Activated T-helper 17 cell treated with anti-CD3 and anti-CD28 coated beads, Interleukin-2, amount 50 U/mL, for 72 hours (primary cell): ENCODE measurements at places on chromosomes 7 and 10. TPM values are rescaled to one million over a fixed set of nuclear protein-coding genes. Genes with fewer than 3 reads are reported as not detected.

- ATAC-seq, result no peak
Measured at GRCh38 chr7:506391-506831, 13.2 kb downstream of the PDGFA start.

GRCh38 chr10:5632446-5632845 is 33.9 kb downstream of the ASB13 start:
- no peak for ATAC-seq

The CNTNAP2 gene
- total RNA-seq, result not detected

DNA sequence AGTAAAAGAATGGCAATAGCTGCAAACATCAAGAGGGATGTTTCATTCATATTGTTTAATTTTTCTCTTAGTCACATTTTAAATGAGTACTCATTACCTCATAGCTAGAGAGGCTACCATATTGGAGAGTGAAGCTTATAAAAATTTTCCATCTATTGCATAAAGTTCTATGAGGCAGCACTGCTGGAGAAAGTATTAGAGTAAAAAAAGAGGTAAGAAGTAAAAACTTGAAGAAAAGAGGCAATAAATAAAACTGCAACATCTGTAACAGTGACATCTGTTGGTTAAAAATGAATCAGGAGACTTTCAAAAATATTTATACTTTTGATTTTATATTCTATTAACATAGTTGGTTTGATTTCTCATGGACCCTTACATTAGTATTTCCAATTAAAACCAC is 284.5 kb upstream of the SEMA3D start:
- ATAC-seq, result no peak

GRCh38 chr7:103065667-103066066 is 8.9 kb downstream of the FBXL13 start:
- peak; percentile 60 for ATAC-seq

DNA sequence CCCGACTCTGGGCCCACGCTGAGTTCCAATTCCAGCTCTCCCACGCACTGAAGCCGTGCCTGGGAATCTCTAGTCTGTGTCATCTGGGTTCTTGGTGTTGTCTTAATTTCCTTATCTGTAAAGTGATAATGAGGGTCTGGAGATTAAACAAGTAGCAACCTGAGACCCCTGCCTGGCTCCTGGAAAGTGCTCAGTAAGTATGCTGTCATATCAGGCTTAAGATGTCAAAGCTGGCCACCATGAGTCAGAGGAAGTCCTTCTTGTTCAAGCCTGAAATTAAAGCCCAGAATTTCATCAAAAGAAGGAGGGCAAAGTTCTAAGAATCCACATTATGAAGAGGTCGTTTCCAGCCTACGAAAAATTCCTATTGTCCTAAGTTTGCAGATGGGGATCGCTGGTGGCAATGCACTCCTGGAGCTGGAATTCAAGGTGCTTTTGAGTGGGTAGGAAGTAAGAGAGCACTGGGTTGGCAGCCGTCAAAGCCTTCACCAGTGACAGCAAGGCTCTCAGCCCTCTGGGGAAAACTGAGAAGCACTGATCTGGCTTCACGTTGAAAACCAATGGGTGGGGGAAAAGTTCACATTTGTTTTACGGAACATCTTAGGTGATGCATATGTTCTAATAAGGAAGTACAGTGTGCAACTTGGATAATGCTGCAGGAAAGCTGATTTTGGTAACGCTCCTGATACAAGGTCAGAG is 50.3 kb upstream of the NCAPG2 start:
- no peak for ATAC-seq

GRCh38 chr10:122140941-122141623 is 130.0 kb upstream of the BTBD16 start:
- no peak for ATAC-seq

DNA sequence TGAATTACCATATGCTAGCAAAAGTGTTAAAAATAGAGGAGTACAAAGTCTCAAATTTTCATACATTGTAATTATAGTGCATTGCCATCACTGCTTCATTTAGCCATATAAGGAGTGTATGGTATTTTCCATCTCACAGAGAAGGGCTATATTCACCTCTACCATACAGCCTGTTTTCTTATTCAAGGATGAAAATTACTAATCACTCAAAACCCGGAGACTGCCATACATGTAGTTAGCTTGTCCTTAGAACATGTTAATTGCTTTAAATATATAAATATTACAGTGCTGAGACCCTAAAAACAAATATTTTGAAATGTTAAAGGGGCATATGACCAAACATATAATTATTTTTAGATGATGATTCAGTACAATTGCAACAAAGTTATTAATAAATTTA is 49.4 kb downstream of the CPEB3 start:
- ATAC-seq, result no peak

DNA sequence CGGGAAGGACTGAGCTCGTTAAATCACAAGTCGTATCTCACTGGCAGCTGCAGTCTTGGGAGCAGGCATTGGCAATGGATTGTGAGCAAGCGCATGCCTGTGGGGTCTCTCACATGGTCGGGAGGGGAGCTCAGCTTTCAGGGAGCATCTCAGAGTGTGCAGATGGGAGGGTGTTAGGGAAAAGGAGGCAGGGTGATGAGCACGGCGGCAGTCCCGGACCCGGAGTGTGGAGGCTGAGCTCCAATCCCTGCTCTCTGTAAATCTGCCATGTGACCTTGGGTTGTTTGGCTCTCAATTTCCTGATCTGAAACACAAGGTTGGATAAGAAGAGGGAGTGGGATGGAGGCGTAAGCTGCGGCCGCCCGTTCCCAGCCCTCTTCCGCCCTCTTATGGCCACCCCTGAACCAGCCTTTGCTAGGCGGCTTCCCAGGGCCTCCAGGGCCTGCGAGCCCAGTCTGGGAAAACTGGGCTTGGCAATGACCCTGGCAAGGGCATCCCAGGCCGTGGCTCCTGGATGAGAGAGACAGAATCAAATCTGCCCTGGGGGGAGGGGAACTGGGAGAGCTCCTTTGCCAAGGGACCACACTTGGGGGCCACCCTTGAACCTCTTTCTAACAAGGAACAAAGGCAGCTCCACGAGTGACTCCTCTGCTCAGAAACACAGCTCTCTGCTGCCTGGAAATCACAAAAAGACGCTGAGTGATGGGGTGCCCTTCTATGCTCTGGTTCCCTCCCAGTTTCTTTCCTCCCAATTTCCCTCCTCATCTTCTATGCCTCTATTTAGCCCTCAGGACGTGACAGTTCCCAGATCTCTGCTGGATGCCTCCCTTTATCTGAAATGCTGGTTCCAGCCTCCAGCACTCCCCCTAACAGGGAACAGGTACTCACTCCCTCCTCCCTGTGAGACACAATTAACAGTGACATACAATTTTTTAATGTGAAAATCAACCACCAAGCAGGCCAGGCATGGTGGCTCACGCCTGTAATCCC is 41.7 kb upstream of the LOXL4 start:
- ATAC-seq, result peak; percentile 45

- ATAC-seq, result no peak
Measured at GRCh38 chr10:17214971-17215781, 12.9 kb upstream of the VIM start.

DNA sequence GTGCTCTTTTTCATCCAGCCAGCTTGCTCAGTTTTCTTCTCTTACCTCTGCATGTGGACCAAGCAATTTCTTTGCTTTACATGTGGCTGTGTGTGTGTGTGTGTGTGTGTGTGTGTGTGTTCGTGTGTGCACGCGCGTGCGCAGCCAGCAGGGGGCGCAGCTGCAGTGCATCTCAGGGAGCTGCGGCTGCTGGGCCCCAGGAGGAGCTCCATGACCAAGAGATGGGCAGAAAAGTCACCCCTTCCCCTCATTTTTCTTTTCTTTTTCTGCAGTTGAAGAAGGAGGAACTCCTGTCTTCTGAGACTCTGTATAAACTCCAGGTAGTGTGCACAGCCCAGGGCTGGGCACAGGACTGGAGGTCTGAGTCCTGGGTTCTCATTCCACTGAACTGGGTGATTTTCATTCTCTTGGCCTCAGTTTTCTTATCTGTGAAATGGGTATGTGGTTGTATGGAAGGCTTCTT is 41.8 kb downstream of the BLNK start:
- peak; percentile 74 for ATAC-seq

The PTPRN2 gene
- total RNA-seq, result 1.4 TPM

DNA sequence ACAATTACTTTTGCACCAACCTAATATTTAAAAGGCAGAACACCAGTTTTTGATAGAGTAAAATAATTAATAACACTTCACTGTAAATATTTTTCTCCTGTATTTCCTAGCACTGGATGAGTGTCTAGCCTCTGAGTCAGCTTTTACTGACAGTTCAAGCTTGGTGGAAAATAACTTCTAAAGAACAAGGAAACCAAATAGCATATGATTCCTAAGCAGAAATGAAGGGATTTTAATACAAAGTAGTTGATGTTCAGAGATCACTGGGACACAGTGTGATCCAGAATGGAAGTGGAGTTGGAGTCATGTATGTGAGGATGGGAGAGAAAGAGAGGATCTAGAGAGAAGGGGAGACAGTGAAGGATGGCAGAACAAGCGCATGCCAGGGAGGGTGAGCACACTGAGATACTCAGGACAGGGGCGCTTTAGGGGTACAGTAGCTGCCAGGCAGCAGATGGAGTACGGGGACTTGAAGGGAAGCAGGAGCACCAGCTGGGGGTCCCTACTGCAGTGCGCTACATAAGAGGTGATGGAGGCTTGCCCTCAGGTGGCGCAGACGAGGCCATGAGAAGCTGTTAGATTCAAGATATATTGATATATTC is 117.9 kb upstream of the KLF6 start:
- ATAC-seq, result peak; percentile 45

- ATAC-seq, result no peak
Measured at GRCh38 chr10:15345450-15345849, 25.6 kb downstream of the FAM171A1 start.

- ATAC-seq, result no peak
Measured at GRCh38 chr10:129773359-129773990, 190.6 kb downstream of the EBF3 start.

DNA sequence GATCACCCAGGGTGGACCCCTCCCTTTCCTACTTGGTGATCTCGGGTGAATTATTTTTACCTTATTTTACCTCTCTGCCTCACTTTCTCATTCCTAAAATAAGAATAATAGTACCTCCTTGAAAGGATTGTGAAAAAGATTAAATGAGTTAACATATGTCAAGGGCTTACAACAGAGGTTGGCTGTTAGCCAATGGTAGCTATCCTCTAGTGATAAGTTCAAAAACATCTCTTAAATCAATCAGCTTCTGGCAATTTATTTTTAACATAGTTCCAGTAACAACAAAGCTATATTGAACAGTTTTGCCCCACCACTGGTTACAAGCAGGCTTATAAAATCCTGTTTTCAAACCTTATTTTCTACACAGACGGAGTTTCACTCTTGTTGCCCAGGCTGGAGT is 45.4 kb downstream of the TMEM168 start:
- ATAC-seq, result no peak
